ENCODE measurements at places on chromosomes 6 and 20.

DNA sequence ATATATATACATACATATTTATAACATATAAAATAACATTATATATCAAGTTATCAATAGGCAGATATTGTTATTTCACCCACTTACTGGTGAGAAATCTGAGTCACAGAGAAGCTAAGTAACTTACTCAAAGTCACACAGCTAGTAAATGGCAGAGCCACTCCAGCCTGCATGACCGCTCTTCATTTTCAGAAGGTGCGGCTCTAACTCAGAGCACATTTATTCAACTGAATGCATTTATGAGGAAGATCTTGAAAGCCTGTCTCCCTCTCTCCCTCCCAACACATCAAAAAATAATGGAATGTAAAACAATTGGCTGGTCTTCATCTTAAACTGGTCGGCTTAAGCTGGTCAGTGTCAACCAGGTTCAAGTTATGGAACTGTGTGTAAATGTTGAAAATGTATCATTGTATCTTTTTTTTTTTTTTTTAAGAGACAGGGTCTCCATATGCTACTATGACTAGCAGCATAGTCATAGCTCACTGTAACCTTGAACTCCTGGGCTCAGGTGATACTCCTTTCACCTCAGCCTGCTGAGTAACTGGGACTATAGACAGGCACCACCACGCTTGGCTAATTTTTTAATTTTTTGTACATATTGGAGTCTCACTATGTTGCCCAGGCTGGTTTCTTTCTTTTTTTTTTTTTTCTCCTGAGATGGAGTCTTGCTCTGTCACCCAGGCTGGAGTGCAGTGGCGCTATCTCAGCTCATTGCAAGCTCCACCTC is 70.7 kb upstream of the NCOA3 start:
- no peak for DNase-seq

GRCh38 chr20:3887876-3888620 is 1.1 kb upstream of the PANK2 start:
- DNase-seq = no peak

- no peak for DNase-seq
Measured at GRCh38 chr6:123956492-123957139, 153.0 kb downstream of the NKAIN2 start.

GRCh38 chr20:17972121-17972520 is 3.3 kb downstream of the MGME1 start:
- no peak for DNase-seq

DNA sequence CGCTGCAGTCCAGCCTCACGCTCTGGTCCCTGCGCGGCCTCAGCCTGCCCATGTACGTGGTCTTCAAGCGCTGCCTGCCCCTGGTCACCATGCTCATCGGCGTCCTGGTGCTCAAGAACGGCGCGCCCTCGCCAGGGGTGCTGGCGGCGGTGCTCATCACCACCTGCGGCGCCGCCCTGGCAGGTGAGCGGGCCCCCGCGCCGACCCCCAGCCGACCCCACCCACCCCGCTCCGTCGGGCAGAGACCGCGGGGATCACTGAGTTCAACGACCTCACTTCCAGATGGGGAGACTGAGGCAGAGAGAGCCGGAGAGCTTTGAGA is 545 bp downstream of the SLC35D3 start:
- DNase-seq = no peak

GRCh38 chr6:43828711-43829110 is 58.7 kb downstream of the VEGFA start:
- no peak for DNase-seq

- no peak for DNase-seq
Measured at GRCh38 chr6:148041546-148041945, 301.1 kb upstream of the SASH1 start.

- no peak for DNase-seq
Measured at GRCh38 chr6:28534875-28535274, 9.2 kb downstream of the GPX5 start.

GRCh38 chr6:44373787-44374186 is 13.7 kb upstream of the CDC5L start:
- DNase-seq = no peak

- no peak for DNase-seq
Measured at GRCh38 chr6:56671651-56672461, 29.2 kb upstream of the DST start.

GRCh38 chr6:170062209-170062914 is 228.5 kb downstream of the DLL1 start:
- no peak for DNase-seq

DNA sequence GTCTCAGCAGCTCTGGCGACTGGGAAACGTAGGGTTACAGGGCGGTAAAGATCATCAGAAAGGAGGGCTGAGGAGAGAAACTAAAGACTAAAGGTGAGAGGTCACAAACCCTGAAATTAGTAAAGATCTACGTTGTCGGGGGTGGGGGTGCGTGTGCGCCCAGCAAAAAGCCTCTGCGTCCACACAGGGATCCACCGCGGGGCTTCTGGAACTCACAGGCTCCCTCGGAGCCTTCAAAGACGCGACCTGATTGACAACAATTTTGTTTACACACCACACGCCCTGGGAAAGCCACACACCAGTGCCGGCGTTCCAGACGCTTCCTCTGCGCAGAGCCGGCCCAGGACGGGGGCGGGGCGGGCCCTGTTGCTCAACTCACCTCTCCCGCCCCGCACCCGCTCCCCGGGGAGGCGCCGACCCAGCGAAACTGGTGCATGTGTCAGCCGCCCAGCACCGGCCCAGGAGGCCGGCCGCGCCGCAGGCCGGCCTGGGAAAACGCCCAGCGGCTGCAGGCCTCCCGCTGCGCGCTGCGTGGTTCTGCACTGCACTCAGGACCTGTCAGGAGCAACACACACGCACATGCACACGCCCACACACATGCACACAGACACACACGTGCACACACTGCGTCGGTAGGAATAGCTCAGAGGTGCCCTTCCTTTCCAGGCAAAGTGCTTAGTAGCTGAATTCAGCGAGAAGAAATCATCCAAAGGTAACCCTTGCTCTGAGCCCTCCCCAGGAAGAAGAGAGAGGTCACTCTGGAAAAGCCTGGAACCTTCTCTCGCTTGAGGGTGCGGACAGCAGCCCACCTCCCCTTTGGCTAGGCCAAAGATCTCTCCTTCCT is 57.2 kb upstream of the ARID1B start:
- DNase-seq = no peak

- DNase-seq = no peak
Measured at GRCh38 chr20:35120012-35120701, 27.0 kb downstream of the EDEM2 start.

DNA sequence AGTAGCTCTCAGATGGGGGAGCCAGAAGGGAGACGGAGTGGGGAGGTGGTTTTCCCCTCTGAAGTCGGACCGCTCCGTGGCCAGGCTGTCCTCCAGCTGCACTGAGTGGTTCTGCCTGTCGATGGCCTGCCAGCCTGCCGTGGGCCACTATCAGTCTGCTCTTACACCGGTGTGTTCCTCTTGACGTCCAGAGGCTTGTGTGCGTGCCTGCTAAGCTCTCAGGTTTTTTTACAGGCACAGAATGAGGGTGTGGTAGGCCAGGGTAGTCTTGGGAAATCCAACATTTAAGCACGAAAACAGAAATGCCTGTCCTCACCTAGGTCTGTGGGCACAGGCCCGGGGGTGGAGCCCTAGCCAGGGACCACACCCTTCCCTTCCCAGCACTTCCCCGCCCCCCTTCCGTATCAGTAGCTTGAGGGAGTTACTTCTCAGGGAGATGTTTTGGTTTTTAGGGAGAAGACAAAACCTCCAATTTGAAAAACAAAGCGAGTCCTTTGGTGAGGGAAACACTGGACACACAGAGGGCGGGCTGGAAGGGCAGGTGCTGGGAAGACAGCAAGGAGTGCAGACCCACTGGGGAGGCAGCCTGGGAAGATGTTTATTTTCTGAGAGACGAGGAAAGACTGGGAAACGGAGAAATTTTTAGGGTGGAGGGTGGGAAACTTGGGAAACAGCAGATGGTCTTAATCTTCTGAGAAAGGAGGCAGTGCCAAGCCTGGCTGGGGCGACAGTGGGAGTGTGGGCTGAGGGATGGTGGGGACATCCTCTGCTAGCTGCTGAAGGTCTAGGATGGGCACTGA is 106.5 kb downstream of the LY86 start:
- DNase-seq = no peak

GRCh38 chr20:34110745-34111641 is 1.1 kb downstream of the EIF2S2 start:
- DNase-seq = no peak

GRCh38 chr20:36155629-36155971 is 1.1 kb downstream of the EPB41L1 start:
- DNase-seq = no peak

- DNase-seq = no peak
Measured at GRCh38 chr20:4673371-4674001, 48.2 kb upstream of the PRND start.

GRCh38 chr6:5206920-5207561 is 53.7 kb downstream of the LYRM4 start:
- no peak for DNase-seq

GRCh38 chr20:32333988-32334885 is 23.9 kb upstream of the ASXL1 start:
- DNase-seq = no peak

DNA sequence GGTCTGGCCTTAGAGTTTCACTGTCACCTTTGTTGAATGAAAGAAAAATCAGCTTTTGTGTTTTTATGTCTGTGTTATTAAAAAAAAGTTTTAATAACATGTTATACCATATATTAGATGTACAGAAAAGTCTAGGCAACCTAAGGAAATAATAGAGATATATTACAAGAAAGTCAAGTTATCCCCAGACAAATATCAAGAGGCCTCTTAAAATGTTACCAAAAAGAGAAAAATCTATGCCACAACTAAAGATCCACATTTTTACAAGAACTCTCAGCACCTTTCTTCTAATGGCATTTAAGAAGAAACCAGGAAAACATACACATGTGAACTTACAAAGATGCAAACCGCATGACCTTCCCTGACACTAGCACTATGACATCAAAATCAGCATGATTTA is 26.8 kb downstream of the RAMACL start:
- no peak for DNase-seq
